Activated effector memory CD4-positive, alpha-beta T cell treated with Interleukin-2 at 50 U/mL for 16 hours (primary cell): ENCODE measurements at places on chromosomes 3 and 15.

DNA sequence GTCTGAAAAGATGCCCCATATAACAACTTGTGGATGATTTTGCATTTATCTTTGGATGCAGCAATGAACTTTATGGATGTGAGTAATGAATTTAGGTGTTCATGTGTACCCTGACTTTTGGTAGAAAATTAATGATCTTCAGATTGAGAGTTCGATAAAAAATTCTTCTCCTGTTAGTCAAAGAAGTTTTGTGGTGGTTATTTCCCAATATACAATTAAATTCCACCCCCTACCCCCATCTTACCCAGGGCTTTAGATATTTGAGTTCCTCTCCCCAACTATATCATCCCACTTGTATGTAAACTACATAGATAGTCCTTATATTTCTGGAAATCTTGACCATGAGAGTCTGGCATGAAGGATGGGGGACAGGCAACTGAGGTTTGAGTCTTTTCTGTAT lies 126.1 kb upstream of the ALDH1A3 start:
- DNase-seq: no peak

- no peak for DNase-seq
These were observed 489.7 kb downstream of the CNTN3 start for GRCh38 chr3:74124782-74125181.

- DNase-seq: no peak
These were observed 38.5 kb downstream of the SPTSSB start for GRCh38 chr3:161332792-161333191.

DNA sequence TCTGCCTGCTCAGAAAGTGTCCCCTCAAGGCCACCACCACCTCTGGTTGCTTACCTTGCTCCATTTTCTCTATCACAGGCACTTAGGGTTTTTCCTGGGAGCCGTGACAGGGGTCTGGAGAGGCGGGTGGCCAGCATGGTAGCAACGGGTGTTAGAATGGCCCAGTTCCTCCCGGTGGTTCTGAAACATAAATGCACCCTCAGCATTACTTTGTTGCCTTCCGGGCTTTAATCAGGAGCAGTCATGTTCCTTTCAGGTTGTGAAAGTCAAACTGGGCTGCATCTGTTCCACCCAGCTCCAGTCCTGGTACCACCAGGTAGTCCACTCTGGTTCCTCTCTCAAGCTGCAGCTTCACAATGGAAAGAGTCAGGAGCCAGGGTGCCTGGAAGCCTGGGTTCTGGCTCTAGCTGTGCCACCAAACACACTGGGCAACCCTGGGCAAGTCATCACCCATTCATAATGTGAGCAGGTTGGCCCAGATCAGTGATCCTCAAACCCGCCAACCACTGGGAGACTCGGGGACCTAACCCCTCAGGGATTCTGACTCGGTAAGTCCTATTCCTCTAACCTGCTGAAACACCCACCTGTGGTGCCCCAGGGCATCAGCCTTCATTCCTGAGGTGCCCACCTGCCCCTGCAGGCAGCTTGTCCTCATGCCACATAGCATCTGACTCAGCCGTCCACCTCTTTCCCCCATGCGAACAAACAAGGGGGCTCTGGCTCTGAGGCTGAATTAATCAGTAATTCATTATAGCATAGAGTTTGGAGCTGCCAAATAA lies 9.3 kb downstream of the BDH1 start:
- DNase-seq: no peak

- no peak for DNase-seq
These were observed 212.4 kb downstream of the OPA1 start for GRCh38 chr3:193805448-193805847.
